Fibroblast of pulmonary artery (primary cell): ENCODE measurements at places on chromosomes 16 and 17.
A peak's percentile ranks its signal among the peaks of the same experiment; 100 is the strongest.

- DNase-seq, result no peak
Observed at GRCh38 chr16:12545297-12545610, 258.4 kb downstream of the CPPED1 start.

DNA sequence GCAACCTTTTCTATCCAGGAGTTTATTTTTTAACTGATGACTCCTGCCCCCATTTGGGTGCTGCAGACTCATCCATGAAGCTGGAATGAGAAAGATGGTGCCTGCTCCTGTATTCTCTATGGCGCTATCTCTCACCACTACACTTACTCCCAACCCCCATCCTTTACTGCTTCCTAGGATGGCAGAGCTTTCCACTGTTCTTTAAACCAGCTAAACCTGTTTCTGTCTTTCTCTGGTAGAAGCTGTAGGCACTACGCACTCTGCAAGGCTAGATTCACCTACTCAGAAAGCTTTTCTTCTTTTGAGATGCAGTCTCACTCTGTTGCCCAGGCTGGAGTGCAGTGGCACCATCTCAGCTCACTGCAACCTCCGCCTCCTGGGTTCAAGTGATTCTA lies 47.0 kb downstream of the ADAMTS18 start:
- DNase-seq, result no peak

DNA sequence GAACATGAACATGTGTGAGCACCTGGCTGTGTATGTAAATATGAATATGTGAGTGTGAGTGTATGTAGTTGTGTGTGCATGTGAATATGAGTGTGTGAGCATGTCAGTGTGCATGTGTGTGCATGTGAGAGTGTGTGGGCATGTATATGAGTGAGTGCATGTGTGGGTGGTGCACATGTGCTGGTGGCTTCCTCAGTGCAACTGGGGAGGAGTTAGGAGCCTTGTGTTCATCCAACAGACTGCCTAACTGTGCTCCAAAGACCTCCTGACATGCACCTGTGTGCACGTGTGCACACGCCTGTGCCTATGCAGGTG lies 1.4 kb downstream of the TMEM235 start:
- DNase-seq, result no peak

DNA sequence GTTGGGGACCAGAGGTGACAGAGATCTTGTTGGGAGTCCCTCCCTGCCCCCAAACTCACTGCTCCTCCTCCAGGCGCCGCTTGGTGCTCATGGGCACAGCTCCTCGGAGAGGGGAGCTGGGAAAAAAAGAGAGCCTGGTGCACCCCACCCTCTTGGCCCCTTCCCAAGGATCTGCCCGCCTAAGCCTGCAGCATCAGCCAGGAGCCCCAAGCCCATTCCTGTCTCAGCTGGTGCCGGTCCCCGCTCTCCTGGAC lies 400 bp downstream of the HCFC1R1 start:
- peak; percentile 44 for DNase-seq

DNA sequence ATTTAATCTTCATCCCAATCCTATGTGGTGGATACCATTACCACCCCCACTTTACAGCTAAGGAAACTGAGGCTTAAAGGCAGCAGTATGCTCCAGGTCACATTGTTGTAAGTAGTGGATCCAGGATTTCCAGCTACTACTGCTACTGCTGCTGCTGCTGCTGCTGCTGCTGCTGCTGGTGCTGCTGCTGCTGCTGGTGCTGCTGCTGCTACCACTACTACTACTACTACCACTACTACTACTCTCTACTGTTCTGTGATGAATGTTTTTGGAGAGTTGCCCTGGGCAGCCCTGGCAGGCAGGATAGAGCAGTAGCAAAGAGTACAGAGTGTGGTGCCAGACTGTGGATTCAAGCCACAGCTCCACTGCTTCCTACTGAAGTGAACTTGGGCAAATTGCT lies 49.3 kb upstream of the SLC12A3 start:
- no peak for DNase-seq

DNA sequence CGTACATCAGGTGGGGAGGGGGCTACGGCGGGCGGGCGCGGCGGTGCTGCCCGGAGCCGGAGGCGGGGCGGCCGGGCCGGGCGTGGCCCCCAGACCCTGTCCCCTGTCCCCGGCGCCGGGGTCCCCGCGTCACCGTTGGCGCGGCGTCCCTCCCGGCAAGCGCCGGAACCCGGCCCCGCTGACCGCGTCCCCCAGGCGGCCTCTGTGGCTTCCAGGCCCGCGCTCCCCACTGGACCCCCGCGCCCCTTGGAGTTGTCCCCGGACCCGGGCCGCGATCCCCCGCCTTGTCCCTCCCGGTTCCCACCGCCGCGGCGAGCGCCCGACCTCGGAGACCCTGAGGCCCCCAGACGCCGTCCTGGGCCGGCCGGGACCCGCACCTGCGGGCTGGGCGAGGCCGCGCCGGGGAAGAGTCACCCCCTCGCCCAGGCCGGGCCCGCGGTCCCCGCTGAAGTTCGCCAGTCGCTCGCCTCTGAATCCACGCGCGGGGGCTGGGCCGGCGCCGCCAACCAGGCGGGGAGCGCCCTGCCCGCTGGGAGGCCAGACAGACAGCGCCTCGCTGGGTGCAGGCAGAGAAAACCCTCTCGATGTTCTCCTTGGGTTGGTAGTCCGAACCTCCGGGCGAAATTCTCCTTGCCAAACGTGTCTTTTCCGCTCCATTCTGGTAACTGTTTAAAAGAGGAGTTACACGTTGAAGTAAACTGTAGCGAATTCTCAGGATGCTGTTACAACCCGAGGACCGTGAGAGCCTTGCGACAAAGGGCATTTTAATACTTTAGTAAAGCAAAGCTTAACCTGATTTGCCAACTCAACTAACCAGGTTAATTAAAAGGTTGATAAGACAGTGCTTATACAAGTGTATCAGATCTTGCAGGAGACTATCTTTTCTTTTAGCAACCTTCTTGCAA lies 761 bp downstream of the GAN start:
- peak; percentile 63 for DNase-seq

DNA sequence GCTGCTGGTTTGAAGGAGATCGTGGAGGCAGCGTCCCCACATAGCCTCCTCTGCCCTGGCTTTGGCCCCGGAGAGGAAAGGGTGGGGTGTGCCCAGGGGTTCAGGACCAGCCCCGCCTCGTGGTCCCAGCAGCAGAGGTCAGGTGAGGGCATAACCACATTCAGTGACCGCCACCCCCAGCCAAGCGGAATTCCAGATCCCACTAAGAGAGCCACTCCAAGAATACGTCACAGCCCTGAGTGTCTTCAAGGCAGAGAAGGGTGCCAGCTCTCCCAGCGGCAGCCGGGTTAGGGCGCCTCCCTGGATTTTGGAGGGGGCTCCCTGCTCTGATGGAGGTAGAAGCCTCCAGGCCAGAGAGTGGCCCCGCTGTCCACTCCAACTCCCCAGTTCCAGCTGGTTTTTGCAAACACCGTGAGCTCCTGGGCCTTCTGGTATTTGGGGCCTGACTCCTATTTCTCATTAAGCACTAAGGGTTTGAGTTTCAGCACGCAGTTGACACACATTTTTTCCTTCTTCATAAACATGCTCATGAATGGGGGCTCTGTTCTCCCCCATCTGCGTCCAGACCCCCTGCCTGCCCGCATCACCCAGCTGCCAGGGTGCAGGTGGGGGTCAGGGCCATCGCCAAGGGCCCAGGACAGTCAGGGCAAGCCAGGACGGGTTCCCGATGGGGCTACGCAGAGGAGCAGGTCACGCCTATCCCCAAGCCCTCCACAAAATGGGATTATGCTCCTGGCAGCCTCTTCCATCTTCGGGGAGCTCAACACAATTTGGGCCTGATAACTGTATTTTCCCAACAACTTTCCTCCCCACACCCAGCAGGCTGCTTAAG lies 98.4 kb upstream of the PLCG2 start:
- DNase-seq, result no peak

DNA sequence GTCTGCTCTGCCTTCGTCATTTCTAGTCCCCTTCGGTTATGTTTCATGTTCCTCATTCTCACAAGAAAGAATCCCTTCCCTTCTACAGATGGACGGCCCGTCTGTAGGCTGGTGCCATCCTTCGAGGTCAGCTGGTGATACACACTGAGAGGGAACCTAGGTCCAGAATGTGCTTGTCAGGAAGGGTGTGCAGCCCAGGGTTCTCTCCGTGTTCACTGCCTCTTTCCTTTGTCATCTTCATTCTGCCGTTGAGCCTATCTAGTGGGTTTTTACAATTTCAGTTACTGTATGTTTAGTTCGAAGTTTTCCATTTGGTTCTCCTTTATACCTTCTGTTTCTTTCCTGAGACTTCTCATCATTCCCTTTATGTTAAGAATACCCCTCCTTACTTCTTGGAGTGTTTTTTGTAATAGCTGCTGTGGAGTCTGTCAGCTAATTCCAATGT lies 18.9 kb downstream of the KIAA0513 start:
- no peak for DNase-seq

- no peak for DNase-seq
Observed at GRCh38 chr16:13959626-13960025, 39.7 kb downstream of the ERCC4 start.
